ENCODE measurements at places on chromosomes 2 and 18. TPM values are rescaled to one million over a fixed set of nuclear protein-coding genes. Genes with fewer than 3 reads are reported as not detected.

Gene NDUFS1
- 178 TPM for total RNA-seq

DNA sequence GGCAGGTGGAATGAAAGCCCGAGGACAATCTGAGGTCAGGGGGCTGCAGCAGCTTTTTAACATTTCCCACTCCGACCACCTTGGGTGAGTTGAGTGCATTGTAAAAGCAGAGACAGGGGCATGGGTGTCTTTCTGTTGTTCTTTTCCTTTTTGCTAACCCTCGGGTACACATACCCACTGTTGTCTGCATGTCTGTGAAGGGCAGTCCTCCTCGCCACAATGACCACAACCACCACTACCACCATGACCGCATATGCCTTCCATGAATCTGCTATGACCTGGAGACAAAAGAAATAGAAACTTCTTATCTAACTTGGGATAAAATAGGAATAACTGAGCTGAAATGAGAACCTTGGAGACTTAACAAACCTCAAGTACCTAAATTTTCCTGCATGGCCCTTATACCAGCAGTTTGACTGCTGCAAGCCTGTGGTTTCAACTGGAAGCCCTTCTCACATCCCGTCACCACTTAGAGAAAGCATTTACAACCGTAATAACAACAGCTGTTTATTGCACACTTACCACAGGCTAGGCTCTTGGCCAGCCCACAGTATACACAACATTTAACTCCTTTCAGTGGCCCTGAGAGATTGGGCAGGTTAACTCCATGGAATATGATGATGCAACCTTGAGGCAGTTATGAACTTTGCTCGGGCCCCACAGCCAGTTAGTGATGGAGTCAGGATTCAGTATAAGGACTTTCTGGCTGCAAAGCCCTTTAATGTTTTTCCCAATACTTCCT lies 80.3 kb downstream of the GYPC start:
- H3K4me3 ChIP-seq = no peak overlapping the region
- no peaks in the 10 kb centered on the region for H3K36me3 ChIP-seq
- H3K27me3 ChIP-seq = 0 out of 2 replicates have a peak, but pooled peaks cover 3% of the 10 kb centered on the region
- no peak for DNase-seq

DNA sequence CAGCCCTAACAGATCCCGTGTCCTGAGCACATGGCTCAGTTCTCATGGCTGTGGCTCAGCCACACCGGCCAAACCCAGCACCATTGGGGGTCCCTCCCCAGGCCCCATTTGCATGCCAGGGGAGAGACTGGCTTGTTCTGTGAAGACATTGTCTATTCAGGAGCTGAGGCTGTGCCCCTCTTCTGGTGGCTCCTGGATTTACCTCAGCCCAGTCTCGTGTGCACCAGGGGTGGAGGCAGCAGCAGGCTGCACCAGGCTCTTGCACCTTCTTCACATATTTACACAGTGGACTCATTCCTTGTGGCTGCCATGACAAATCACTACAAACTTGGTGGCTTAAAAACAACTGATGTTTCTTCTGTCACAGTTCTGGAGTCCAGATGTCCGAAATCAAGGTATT lies 92.4 kb upstream of the ITGA6 start:
- no peak overlapping the region for H3K27ac ChIP-seq
- H3K27me3 ChIP-seq = no peaks in the 10 kb centered on the region
- H3K36me3 ChIP-seq = no peaks in the 10 kb centered on the region
- no peak for DNase-seq
- H3K4me1 ChIP-seq = peaks cover 8% of the 10 kb centered on the region

Gene EIF2AK3
- total RNA-seq = 15.0 TPM

- no peak overlapping the region for H3K4me3 ChIP-seq
- peaks cover 96% of the 10 kb centered on the region for H3K4me1 ChIP-seq
- H3K27ac ChIP-seq = peak overlapping the region; percentile 67
- no peaks in the 10 kb centered on the region for H3K36me3 ChIP-seq
- peak; percentile 71 for DNase-seq
- H3K27me3 ChIP-seq = no peaks in the 10 kb centered on the region
Measured at GRCh38 chr2:43110442-43110871, 115.9 kb downstream of the ZFP36L2 start.

Gene FAM110C
- total RNA-seq = not detected

Gene ALMS1
- 22.3 TPM for total RNA-seq

DNA sequence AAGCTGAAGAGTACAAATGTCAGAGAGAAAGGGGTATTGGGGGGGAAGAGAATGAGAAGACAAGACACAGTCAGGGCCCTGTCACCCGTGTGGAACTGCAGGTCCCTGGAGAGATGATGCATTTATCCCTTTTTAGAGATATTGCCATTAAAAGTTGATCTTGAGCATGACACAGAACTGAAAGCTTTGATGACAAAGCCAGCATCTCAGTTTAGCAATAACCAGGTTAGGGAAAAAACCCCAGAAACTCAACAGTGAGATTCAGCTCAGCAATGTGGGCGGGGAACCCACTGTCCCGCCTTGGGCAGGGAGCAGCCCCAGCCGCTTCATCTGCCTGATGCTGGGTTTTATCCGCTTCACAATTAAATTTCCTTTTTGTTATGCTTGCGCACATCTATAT lies 181.1 kb downstream of the NEDD4L start:
- peak overlapping the region; percentile 95 for H3K27ac ChIP-seq
- no peaks in the 10 kb centered on the region for H3K36me3 ChIP-seq
- DNase-seq = no peak
- H3K27me3 ChIP-seq = no peaks in the 10 kb centered on the region
- H3K4me3 ChIP-seq = no peak overlapping the region

DNA sequence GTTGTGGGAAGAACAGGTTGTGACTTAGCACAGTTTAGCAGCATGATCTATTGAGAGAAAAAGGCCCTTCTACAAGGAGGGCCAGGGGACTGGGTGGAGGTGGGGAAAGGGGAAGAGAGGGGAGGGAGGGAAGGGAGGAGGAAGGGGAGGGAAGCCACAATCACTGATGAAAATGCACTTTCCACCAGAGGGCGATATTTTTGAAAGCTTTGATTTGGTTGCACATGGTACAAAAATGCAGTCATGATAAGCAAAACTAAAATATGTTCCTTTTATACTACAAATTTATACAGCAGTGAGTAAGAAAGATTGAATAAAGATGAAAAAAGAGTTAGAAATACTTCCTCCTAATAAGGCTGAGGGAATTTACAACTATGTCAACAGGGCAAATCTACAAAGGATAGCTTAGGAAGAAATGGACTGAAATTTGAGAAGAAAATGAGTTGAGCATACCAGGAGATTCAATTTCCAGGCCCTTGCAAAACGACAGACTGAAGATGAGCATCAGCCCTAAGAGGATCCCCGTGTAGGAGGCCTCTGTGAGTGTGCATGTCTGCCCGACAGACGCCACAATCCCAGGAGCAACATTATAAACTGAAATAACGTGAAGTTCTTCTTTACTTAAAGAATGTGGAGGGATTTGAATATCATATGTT lies 17.2 kb downstream of the SH3YL1 start:
- H3K27ac ChIP-seq = no peak overlapping the region
- no peaks in the 10 kb centered on the region for H3K4me1 ChIP-seq
- no peaks in the 10 kb centered on the region for H3K27me3 ChIP-seq
- no peak overlapping the region for H3K4me3 ChIP-seq
- peaks cover 4% of the 10 kb centered on the region for H3K36me3 ChIP-seq
